ENCODE measurements at places on chromosomes 7 and 10.

DNA sequence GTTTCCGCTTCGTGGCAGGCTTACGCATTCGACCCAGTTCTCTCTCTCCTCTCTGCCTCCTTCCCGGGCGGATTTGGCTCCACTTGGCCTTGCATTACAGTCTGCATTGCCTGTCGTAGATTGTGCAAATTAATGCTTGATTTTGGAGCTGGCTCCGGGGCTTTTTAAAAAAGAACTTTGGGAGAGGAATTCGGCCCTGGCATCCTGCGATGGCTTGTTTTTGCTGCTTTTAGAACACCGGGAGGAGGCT lies 767 bp downstream of the EIF4EBP2 start:
- DNase-seq: no peak

DNA sequence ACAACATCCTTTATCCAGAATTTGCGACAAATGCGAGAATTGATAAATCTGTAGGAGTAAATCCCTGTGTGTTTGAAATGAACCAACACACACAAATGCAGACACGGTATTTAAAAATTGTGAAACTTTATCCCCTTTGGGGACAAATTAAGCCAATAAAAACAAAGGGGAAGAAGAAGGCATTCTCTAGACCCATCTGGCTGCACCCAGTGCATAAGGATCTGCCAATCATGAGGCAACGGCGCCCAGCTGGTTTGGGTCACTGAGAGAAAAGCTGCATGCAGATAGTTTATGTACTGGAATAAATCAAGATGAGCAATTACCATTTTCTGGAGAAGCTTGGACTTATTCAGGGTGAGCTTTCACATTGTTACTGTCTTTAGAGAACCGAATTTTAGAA lies 45.7 kb downstream of the VAX1 start:
- no peak for DNase-seq

DNA sequence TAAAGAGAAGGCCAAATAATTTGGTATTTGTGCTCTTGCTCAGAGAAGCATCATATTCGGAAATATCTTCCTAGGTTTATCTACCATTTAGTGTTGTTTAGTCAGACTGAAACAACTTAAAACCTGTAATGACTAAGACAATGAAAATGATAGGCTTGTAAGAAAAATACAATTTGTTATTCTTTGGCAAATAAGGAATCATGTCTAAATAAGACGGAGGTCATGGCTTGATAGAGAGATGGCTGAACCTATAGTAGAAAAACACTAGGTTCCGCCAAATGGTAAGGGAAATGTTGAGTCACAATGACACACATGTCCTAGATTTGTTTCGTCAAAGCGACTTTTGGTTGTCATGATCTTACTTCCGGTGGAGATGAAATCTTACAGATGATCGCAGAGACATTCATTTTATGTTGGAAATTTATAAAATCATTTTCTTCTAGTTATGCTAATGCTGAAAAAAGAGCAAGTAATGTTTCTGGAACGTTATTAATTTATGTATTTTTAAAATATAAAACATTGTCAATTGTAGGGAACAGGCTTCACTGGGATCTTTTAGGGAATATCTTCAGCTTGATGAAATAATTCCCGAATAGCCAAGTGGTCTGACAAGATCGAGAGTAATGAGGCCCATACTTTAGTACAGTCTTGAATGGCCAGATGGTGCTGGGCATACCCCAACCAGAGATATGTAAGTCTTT lies 1.0 kb downstream of the SRGN start:
- DNase-seq: no peak

DNA sequence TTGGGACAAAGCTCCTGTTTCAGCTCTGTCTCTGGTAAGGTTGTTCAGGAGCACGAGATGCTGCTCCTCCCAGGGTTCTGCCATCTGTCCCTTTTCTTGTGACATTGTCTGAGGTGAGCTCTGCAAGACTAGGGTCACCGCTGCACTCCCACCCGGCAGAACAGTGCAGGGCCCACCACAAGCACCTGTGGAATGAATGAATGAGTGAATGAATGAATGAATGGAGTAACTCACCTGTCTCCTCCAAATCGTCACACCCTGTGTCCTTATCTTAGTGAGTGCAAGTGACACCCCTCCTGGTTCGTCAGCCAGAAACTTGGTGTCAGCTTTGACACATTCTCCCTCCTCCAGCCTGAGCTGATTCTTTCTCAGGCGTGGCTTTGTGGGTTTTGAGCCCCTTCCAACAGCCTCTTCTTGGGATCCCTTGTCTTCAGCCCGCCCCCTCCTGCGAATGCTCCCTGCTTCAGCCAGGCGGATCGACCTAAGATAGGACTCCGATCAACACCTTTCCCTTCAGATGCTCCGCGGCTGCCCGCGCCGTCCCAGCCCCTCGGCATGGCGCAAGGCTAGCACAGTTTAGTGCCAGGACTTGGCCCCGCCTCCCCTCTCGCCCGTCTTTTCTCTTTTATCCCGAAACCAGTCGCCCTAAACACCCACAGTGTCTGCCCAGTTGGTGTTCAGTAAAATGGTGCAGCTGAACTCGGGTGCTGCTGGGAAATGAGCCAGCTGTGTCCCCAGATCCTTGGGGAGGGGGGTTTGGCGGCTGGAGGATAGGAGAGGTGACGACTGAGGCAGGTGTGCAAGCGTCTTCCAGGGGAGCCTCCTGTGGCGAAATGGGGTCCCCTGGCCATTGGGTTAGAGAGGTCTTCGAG lies 89.3 kb downstream of the BEND7 start:
- DNase-seq: no peak

- DNase-seq: peak; percentile 13
These were observed 103.1 kb upstream of the APBB1IP start for GRCh38 chr10:26334932-26335573.

GRCh38 chr7:45708046-45708950 lies 134.1 kb downstream of the ADCY1 start:
- no peak for DNase-seq

DNA sequence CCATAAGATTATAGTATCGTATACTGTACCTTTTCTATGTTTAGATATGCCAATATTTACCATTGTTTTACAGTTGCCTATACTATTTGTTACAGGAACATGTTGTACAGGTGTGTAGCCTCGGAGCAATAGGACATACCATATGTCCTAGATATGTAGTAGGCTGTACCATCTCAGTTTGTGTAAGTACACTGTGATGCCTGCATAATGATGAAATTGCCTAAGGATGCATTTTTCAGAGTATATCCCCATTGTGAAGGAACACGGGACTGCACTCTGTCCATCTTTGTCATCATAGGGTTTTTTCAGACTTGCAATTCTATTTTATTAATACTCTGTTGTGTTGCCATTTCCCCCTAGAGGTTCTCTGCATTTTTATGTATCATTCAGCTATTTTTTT lies 50.1 kb downstream of the MCU start:
- DNase-seq: no peak

DNA sequence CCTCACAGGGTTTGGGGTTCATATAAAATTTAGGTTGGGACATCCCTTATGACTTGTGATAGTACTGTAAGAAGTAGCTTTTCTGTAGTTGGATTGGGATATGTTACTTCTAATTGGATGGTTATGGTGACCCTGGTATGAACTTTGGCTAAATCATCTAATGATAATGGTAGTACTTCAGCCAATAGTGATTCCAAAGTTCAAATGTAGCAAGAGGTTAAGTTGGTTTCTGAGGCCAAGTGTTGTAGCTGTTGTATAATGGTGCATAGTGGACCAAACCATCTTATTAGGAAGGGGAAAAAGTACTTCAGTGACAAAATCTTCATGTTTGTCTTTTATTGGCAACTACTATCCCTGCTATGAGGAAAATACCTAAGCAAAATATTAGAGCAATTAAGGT lies 542.1 kb upstream of the IGFBP3 start:
- DNase-seq: no peak

- no peak for DNase-seq
These were observed 30.5 kb downstream of the ARMC3 start for GRCh38 chr10:22958338-22958737.

GRCh38 chr10:43322769-43323168 lies 48.7 kb upstream of the FXYD4 start:
- peak; percentile 93 for DNase-seq

DNA sequence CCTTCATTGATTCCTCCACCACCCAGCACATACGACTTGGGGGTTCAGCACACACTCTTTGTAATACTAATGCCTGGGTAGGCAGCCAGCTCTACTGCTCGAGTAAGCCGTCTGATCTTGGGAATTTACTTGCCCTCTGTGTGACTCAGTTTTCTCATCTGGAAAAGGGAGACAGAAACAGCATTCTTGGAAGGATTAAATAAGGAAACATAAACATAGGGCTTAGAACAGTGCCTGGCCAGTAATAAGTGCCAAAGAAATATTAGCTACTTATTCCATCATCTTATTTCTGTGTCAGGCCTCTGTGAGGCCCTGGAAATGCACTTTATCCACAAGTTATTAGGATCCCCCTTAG lies 130.1 kb downstream of the TNS3 start:
- DNase-seq: no peak

GRCh38 chr7:111540199-111540815 lies 22.0 kb downstream of the IMMP2L start:
- DNase-seq: no peak

- no peak for DNase-seq
These were observed 243.2 kb downstream of the ELMO1 start for GRCh38 chr7:37205451-37205850.

- DNase-seq: no peak
These were observed 2.0 kb downstream of the ELN start for GRCh38 chr7:74029991-74030415.

All from hippocampal formation (tissue), 2 donors.